ENCODE measurements at places on chromosomes 1 and 21. TPM values are rescaled to one million over a fixed set of nuclear protein-coding genes. Genes with fewer than 3 reads are reported as not detected.

The KCNK1 gene
- 7.5 TPM for total RNA-seq

The DMAP1 gene
- total RNA-seq, result 18.5 TPM

The IGSF21 gene
- total RNA-seq, result not detected

The IL10 gene
- not detected for total RNA-seq

The DCST1 gene
- not detected for total RNA-seq

The GREM2 gene
- total RNA-seq, result not detected
